ENCODE measurements at places on chromosomes 13 and 19. TPM values are rescaled to one million over a fixed set of nuclear protein-coding genes. Genes with fewer than 3 reads are reported as not detected.

Gene LGI4
- 19.4 TPM for total RNA-seq

Gene SRRM5
- total RNA-seq, result 0.15 TPM

- DNase-seq, result no peak
Measured at GRCh38 chr13:63448692-63449091, 2033.0 kb upstream of the PCDH20 start.

DNA sequence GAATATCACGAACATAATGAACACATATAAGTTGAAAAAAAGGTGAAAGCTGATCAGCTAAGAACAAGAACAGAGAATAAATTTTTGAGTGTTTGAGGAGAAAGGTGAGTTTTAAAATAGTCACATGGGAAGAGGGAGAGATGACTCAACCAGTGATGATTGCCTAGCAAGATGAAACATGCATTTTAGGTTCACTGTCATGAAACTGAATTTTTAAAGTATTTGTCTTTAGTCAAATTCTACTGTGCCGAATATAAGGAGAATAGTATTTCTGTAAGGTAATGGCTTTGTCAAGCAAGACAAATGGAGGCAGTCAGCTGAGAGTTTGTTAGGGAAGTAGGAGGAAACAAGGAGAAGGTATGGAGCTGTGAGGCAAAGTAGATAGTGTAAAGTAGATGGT lies 2557.4 kb downstream of the PCDH9 start:
- no peak for DNase-seq

Gene THSD1
- total RNA-seq, result 9.5 TPM

All from lower leg skin (tissue), 4 donors.